ENCODE measurements at places on chromosomes 3 and 15. TPM values are rescaled to one million over a fixed set of nuclear protein-coding genes. Genes with fewer than 3 reads are reported as not detected.
A peak's percentile ranks its signal among the peaks of the same experiment; 100 is the strongest.

DNA sequence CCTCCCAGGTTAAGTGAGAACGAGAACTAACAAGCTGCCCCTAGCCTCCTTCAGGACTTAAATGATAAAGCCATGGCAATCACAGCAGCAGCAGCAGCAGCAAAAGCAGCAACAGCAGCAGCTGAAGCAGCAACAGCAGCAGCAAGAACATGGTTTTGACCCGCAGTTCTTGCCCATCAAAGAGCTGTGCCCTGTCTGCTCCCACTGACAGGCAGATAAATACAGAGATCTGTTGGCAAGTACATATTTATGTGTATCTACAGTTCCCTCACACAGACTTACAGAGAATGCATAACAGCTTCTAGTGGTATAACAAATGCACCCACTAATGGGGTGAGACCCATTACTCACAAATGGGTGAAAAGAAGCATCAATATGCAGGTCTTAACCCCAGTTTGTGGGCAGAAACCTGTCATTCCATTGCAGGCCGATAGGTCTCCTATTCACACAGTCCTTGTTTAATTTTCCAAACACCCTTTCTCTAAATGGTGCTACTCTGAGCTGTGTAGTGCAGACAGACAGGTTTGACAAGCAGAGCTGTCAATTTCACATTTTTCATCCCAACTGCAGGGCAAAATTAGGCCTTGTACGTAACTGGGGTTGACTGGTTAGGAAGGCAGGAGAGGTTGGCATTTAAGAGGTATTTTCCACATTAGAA, 316.3 kb downstream of the TIGIT start:
- peaks cover 7% of the 10 kb centered on the region for H3K4me1 ChIP-seq
- no peaks in the 10 kb centered on the region for H3K36me3 ChIP-seq
- peak overlapping the region; percentile 30 for H3K27ac ChIP-seq
- H3K4me3 ChIP-seq: no peak overlapping the region
- DNase-seq: no peak

- H3K4me3 ChIP-seq: peak overlapping the region; percentile 41
- peaks cover 40% of the 10 kb centered on the region for H3K27me3 ChIP-seq
- no peak overlapping the region for H3K27ac ChIP-seq
- peaks cover 7% of the 10 kb centered on the region for H3K4me1 ChIP-seq
- H3K36me3 ChIP-seq: no peaks in the 10 kb centered on the region
These were observed 24.1 kb upstream of the MRPL3 start for GRCh38 chr3:131526801-131527347.

- DNase-seq: no peak
- H3K27me3 ChIP-seq: no peaks in the 10 kb centered on the region
- no peak overlapping the region for H3K27ac ChIP-seq
These were observed 24.1 kb downstream of the DUT start for GRCh38 chr15:48355377-48355776.

GRCh38 chr3:189908646-189909045, 212.1 kb downstream of the P3H2 start:
- no peaks in the 10 kb centered on the region for H3K36me3 ChIP-seq
- no peak overlapping the region for H3K27ac ChIP-seq
- H3K4me3 ChIP-seq: no peak overlapping the region
- no peak for DNase-seq

DNA sequence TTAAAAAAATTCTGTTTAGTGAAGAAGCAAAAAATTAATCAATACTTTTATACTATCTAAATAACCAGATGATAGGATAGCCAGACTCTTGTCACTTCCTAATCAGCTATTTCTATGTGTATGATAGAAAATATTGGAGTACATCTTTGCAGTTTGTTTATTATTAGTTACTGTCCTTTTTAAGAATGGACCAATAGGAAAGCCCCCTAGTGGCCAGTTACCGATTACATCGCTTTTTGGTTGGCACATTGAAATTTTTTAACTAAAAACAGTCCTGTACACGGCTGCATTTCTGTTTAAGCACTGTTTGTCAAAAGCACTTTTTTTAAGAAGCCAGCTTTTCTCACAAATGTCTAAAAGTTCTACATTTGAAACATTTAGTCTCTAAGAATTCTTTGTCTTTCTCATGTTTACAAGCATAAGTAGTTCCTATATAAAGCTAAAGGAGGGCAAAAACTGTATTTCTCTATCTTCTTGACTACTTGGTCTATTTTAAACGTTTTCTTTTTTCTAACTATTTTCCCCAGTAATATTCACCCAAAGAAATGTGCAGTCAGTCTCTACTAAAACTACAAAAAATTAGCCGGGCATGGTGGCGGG, 253.2 kb upstream of the LRTM1 start:
- no peak overlapping the region for H3K4me3 ChIP-seq
- no peak for DNase-seq
- H3K4me1 ChIP-seq: no peaks in the 10 kb centered on the region
- no peaks in the 10 kb centered on the region for H3K36me3 ChIP-seq

DNA sequence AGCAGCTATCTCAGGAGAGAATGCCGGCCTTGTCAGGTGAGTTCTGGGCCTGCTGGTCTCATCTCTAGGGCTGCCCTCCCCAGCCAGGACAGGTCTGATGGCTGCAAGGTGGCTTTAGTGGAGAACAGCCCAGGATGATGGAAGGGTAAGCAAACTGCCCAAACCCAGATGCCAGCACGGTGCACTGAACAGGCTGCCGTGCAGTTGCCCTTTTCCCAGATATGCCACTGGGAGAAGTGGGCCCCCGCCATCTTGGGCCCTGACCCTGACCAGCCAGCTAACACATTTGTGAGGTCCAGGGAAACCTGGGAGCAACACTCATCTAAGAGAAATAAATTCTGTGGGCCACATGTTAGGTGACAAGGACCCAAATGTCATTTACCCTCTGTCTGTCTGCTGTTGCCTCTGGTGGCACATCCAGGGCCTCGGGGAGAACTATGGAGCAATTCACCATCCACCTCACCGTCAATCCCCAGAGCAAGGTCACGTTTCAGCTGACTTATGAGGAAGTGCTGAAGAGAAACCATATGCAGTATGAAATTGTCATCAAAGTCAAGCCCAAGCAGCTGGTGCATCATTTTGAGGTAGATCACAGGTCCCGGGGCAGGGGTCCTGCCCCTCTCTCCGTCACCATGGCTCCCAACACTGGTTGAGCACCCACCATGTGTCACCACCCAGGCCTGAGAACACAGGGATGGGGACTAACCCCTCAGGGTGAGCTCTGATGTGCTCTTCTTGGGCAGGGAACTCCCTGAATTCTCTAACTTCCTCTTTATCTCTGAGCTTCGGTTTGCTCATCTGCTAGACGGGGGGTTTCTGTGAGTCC, 1.8 kb downstream of the ITIH1 start:
- no peak overlapping the region for H3K27ac ChIP-seq
- H3K4me3 ChIP-seq: no peak overlapping the region
- no peak for DNase-seq

- no peaks in the 10 kb centered on the region for H3K27me3 ChIP-seq
- no peaks in the 10 kb centered on the region for H3K36me3 ChIP-seq
- H3K4me3 ChIP-seq: no peak overlapping the region
- no peak overlapping the region for H3K27ac ChIP-seq
- H3K4me1 ChIP-seq: no peaks in the 10 kb centered on the region
These were observed 140.4 kb upstream of the GALNT15 start for GRCh38 chr3:16033889-16034687.

DNA sequence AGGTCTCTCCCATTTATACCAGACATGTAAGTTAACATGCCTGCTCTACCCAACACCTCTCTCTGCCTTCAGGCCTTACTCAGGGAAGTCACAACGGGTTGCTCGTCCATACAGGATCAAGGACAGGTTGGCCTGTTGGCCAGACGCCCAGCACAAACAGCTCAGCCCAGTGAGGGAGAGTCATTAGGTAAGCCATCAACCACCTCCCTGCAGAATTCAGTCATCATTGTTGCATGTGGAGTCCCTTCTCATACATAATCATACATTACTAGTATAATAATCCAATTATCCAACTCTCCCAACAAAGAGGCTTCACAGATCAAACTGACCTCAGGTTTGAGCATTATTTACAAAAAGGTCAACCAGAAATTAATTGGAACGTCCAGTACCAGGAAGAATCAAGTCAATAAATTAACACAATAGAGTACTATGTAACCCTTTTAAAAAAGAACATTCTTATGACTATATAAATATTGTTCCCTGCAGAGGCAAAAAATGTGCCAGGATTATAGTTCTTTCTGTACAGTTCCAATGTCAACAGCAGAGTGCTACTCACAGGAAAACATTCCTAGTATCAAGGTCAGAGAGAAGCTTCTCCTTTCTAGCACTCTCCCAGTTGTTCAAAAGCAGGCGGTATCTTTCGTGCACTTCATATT, 33.2 kb downstream of the HOMER2 start:
- no peak overlapping the region for H3K27ac ChIP-seq
- no peaks in the 10 kb centered on the region for H3K27me3 ChIP-seq
- DNase-seq: peak; percentile 21
- H3K4me3 ChIP-seq: no peak overlapping the region

DNA sequence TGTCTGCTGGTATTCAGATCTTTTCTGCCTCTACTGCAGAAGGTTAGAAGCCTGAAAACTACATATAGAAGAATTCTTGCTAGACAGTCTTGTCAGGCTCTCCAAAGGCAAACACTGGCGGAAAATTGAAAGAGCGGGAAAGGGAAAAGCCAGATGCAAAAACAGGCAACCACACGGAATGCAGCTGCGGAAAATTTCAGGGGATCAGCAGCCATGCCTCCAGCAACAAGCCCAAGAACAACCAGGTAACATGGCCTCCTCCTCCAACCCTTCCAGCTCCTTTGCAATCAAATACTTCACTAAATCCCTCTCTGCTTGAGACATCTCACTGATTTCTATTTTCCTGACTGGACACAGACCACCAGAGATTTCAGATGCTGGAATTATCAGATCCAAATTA, 9.6 kb downstream of the UBP1 start:
- DNase-seq: no peak
- H3K27me3 ChIP-seq: no peaks in the 10 kb centered on the region
- no peak overlapping the region for H3K4me3 ChIP-seq
- H3K27ac ChIP-seq: no peak overlapping the region

Gene ZPLD1
- total RNA-seq: not detected

- no peak overlapping the region for H3K4me3 ChIP-seq
- no peak for DNase-seq
- no peak overlapping the region for H3K27ac ChIP-seq
- no peaks in the 10 kb centered on the region for H3K27me3 ChIP-seq
These were observed 70.4 kb upstream of the CMTM7 start for GRCh38 chr3:32321095-32321790.

DNA sequence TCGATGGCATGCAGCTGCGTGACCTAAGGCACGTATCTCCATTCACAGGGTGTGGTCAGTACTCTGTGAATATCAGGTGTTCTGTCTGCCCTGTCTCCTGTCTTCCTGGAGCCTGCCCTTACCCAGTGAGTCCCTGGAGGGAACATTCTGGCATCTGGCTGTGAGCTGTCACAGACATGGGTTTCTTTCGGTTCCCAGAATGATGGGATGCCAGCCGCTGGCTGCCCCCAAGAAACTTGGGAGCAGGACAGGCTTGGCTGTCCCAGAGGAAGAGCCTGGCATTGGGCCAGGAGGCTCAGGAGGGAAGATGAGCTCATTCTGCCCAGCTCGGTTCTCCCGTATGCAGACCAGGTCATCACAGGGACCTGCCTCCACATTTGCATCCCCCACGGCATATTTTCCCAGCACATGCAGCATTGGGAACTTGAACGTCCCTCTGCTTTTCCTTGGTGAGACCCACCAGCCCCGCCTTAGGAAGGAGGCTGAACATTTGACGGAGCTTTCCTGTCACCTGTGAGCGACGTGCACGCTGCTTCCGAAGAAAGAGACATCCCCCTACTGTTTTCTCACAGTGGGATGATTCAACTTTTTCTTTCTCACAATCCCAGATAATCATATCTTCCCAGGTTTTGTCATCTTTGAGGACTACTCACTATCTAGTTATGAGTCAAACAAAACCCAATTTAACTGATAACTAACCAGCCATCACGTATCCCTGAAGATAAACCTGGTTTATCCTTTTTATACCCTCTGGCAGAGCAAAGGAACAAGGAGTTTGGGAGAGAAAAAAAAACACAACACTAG, 22.0 kb upstream of the PGPEP1L start:
- H3K36me3 ChIP-seq: no peaks in the 10 kb centered on the region
- no peak overlapping the region for H3K27ac ChIP-seq
- no peak for DNase-seq
- H3K4me1 ChIP-seq: no peaks in the 10 kb centered on the region
- peaks cover 10% of the 10 kb centered on the region for H3K27me3 ChIP-seq

GRCh38 chr15:76941636-76942035, 10.1 kb downstream of the RCN2 start:
- H3K4me1 ChIP-seq: no peaks in the 10 kb centered on the region
- no peak for DNase-seq
- H3K36me3 ChIP-seq: no peaks in the 10 kb centered on the region
- H3K27ac ChIP-seq: no peak overlapping the region
- H3K4me3 ChIP-seq: no peak overlapping the region

Gene RTP3
- total RNA-seq: not detected

GRCh38 chr3:41024031-41024836, 175.1 kb upstream of the CTNNB1 start:
- no peak overlapping the region for H3K4me3 ChIP-seq
- no peaks in the 10 kb centered on the region for H3K27me3 ChIP-seq
- no peak for DNase-seq
- H3K27ac ChIP-seq: no peak overlapping the region
- no peaks in the 10 kb centered on the region for H3K36me3 ChIP-seq

DNA sequence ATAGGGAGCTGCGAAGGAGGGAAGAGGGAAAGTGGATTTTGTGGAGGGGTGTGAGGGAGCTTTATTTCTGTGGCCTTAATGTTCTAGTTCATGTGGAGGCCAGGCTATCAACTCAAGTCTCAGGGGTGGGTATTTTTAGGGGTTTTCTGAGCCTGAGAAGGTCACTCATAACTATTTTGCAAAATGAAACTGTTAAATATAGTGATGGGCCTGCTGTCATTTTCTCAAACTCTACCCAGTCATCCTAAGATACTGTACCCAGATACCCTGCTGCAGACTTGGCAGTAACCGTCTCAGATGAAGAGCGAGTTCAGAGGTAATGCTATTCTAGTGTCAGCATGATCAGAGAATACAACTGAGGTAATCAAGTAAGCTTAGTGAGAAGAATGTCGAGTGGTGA, 545.0 kb upstream of the TBL1XR1 start:
- no peaks in the 10 kb centered on the region for H3K36me3 ChIP-seq
- H3K27ac ChIP-seq: no peak overlapping the region
- DNase-seq: no peak
- peaks cover 26% of the 10 kb centered on the region for H3K4me1 ChIP-seq
- H3K27me3 ChIP-seq: no peaks in the 10 kb centered on the region

Data from heart right ventricle (tissue), 16 donors.